Esophagus muscularis mucosa (tissue), 4 donors: ENCODE measurements at places on chromosomes 12 and 14. TPM values are rescaled to one million over a fixed set of nuclear protein-coding genes. Genes with fewer than 3 reads are reported as not detected.

GLT1D1 gene
- 0.52 TPM for total RNA-seq

DNA sequence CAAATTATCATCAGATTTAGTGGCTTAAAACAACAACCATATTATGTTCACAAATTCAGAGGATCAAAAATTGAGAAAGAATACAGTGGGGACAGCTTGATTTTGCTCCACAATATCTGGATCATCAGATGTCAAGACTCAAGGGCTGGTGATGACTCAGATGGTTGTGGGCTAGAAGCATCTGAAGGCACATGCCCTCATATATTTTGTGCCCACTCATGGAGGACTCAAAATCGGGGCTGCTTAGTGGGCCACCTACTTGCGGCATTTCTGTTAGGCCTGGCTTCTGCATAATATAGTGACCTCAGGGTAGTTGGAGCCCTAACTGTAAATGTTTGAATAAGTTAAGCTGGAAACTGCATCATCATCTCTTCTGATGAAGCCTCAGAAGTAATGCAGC, 584.5 kb downstream of the SLC16A7 start:
- H3K27ac ChIP-seq, result no peak overlapping the region
- H3K36me3 ChIP-seq, result no peaks in the 10 kb centered on the region
- DNase-seq, result no peak
- H3K4me1 ChIP-seq, result no peaks in the 10 kb centered on the region
- no peaks in the 10 kb centered on the region for H3K27me3 ChIP-seq
- H3K4me3 ChIP-seq, result no peak overlapping the region

NKX2-1 gene
- not detected for total RNA-seq

DNA sequence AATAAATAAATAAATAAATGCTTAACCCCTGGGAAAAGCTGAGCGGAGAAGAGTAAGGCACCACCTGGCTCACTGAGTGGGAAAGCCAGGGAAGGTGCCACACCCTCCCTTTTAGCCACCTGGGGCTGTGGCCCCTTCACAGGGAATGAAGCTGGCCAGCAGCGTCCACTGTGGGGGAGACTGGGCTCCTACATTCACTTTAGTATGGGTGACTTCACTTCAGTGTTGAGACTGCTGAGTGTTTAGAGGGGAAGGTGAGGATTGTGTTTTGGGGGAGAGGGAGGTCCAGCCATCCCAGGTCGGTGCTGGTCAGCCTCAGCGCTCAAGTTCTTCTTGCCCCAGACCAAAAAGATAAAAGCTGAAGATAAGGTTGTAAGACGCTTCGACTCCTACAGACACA, 1.6 kb downstream of the NAB2 start:
- peak overlapping the region; percentile 94 for H3K4me3 ChIP-seq
- H3K27ac ChIP-seq, result peak overlapping the region; percentile 99
- H3K4me1 ChIP-seq, result peaks cover 69% of the 10 kb centered on the region
- no peaks in the 10 kb centered on the region for H3K27me3 ChIP-seq

GRCh38 chr12:116898669-116899068, 12.1 kb upstream of the FBXW8 start:
- no peaks in the 10 kb centered on the region for H3K4me1 ChIP-seq
- H3K36me3 ChIP-seq, result no peaks in the 10 kb centered on the region
- DNase-seq, result no peak
- H3K27ac ChIP-seq, result no peak overlapping the region

- H3K4me1 ChIP-seq, result no peaks in the 10 kb centered on the region
- no peak for DNase-seq
- no peaks in the 10 kb centered on the region for H3K27me3 ChIP-seq
- no peak overlapping the region for H3K27ac ChIP-seq
- no peaks in the 10 kb centered on the region for H3K36me3 ChIP-seq
- H3K4me3 ChIP-seq, result no peak overlapping the region
Observed at GRCh38 chr12:84757978-84758377, 154.6 kb downstream of the SLC6A15 start.
